ENCODE measurements at places on chromosomes 6 and 20. TPM values are rescaled to one million over a fixed set of nuclear protein-coding genes. Genes with fewer than 3 reads are reported as not detected.

GRCh38 chr6:52992980-52993920 lies 1.8 kb downstream of the GSTA4 start:
- DNase-seq: peak; percentile 24

Gene FOXA2
- polyA plus RNA-seq: not detected

DNA sequence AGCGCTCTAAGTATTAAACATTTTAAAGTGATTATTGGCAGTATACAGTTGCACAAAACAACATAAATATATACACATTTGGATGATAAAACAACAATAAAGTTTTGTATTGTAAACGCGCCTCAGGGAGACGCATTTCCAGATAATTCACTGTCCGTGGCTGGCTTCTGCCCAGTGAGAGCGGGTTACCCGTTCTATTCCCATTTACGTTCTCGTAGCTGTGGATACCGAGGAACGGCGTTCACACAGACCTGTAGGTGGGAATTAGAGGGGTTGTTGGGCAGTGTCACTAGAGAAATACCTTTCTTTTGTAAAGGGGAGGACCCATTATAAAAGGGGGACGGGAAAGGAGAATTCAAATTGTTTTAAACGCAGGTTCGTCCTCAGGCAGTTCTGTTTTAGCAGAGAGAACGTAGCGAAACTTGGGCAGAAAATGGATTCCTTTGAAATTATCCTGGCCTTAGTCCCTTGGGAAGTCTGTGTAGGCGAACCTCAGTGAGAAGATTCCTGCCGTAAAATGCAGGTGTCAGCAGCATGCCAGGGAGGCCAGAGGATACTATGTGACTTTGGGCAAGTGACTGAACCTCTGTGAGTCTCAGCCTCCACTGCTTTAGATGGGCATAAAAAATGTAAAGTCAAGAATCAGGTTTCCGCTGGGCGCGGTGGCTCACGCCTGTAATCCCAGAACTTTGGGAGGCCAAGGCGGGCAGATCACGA lies 756 bp downstream of the MTG2 start:
- DNase-seq: no peak

Gene NKAIN2
- polyA plus RNA-seq: 8.8 TPM

- no peak for DNase-seq
These were observed 534 bp upstream of the EFCAB8 start for GRCh38 chr20:32858189-32858588.

DNA sequence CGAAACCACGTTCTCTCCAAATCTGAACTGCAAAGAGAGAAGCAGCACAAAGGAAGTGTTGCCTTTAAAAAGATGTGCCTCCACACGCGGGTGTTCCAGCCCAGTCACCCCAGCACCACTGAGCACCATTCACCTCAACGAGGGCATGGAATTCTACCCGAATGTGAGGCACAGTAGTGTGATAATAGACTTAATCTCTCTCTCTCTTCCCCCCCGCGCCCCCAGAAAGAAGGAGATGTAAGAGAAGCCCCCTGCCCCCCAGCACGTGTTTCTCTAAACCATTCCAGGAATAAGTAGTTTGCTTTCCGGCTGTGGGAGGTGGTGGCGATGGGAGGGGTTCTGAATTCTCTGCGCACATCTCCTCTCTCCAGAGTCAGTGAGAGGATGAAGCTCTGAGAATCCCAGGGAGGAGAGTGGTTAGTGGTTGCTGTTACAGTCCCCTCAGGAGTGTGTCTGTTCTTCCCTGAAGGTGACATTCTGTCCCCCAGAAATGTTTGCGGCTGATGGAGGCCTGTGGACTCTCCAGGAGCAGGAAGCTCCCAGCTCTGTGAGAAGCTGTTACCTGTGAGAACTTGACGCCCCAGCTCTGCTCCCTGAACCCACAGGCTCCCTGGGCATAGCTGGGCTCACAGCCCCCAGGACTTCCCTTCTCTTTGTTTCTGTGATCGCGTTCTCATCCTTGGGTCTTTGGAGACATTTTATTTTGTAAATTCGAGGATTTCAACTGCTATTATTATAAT lies 23.5 kb upstream of the IRF4 start:
- DNase-seq: no peak

- DNase-seq: no peak
These were observed 83.8 kb upstream of the KIF25 start for GRCh38 chr6:167913699-167914098.

DNA sequence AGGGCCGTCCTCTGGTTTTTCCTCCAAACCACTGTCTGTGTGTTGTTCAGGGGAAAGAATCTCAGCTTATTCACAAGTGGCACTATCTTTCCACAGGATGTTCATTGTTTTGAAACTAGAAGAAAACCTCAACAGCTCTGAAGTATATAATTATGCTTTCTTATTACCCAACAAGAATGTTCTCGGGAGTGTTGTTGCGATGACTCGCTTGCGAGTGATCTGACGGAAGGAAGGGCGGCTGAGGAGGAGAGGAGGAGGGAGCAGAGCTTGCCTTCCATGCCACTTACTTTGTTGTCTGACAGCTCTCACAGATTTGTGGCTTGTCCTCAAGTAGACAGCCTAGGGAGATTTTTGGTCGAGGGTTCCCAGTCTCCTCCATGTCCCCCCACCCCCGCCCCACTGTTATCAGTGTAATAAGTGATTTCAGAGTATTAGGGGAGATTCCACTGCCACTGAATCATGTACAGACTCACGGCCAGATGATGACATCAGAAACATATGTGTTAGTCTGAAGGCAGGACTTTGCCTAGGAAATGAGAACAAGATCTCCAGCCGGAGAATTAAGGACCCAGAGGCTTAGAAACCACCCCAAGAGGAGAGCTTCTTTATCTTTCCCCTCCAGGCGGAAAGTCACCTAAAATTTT lies 80.7 kb upstream of the CCN6 start:
- DNase-seq: peak; percentile 84

GRCh38 chr6:135955099-135955498 lies 103.6 kb downstream of the PDE7B start:
- DNase-seq: no peak

DNA sequence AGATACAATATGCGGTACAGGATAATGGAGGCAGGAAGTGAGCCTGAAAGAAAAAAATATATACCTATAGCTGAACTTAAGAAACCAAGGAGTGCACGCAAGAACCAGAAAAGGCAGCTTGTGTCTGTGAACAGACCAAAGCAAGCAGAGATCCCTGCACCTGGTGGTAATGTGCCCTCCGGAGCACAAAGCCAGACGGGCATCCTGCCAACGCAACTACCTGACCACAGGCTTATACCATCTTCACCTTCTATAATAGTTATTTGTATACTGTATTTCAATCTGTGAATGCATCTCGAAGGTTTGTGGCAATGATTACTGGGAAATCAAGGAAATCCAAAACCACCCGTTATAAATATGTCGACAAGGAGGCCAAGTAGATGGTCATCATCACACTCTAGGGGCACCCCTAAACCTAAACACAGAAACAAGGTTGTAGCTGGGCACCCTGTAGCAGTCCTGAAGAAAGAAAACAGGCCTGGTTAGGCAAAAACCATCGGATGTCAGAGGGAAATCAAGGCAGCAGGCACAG lies 801 bp downstream of the FBXL4 start:
- DNase-seq: peak; percentile 7

DNA sequence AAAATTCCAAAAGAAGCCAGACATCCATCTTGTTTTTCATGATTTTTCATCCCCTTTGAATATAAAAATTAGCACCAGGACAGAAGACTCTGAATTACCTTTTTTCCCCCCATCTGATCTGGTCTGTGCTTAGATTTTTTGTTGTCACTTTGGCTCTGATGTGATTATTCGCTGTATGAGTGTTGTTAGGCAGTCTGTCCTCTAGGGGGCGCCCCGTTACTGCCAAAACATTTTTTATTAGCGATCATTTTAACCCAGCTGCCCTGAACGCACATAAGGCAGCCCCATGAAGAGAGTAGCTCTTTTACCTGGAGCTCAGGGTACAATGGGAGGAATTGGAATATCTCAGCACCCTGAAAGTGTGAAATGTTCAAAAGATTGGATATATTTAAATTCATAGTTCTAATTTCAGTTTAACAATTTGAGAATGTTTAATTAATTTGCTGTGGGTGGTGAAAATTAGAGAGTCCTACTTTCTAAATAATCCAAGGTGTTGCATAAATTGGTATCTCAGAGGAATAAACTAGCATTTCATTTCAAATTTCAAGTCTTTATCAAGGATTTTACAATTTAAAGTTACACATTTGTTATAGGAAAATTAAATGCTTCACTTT lies 60.8 kb downstream of the PRPH2 start:
- DNase-seq: peak; percentile 82

DNA sequence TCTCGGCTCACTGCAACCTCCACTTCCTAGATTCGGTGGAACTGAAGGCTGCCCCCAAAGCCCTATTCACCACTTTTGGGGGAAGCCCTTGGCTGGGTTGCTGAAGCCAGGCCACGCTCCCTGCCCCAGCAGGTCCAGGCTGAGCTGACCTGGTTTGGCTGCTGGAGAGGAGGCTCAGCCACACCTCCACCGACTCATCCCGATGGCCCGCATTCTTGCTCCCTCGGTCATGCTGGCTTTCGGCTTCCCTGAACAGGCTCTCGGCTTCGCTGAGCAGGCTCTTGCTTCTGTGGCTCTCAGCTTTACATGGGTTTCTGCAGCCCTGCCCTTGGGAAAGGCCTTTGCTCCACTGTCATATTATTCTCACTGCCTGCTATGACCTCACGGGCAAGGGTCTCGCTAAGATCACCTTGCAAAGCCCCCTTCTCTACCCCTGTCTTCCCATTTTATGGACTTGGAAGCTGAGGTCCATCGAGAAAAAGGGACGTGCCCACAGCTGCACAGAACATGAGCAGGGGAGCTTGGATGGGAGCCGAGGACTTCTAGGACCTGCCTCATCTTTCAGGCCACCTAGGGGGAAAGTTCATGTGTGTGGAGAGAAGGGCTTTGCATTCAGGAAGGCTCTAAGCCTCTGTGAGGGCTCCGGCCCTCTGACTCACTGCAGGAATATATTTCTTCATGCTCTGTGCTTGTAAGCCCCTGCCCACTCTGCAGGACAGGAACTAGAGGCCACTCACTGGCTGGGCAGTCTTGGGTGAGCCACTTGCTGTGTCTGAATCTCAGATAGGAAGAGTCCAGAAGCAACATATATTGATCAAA lies 15.6 kb downstream of the ARHGAP40 start:
- no peak for DNase-seq
